MM.1S (cell line): ENCODE measurements at places on chromosomes 3 and 15.

DNA sequence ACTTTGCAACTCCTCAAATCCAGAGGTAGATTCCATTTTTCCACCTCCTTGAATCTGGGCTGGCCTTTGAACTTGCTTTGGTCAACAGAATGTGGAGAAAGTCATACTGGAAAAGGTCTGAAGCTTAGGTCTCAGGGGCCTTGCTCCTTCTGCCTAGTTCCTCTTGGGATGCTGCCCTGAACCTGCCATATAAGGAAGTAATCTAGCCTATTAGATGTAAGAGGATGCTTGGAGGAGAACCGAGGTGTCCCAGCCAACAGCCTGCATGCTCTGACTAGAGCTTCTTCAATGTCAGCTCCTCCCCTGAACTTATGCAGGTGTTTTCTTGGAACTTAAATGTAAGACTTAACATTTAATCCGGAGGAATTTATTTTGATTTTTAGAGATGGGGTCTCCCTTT is 2.0 kb upstream of the TMED3 start:
- H3K4me1 ChIP-seq: peaks cover 4% of the 10 kb centered on the region; the same call in 1 of the 2 replicates
- no peak overlapping the region for H3K27ac ChIP-seq
- no peak for DNase-seq
- H3K4me3 ChIP-seq: no peak overlapping the region

DNA sequence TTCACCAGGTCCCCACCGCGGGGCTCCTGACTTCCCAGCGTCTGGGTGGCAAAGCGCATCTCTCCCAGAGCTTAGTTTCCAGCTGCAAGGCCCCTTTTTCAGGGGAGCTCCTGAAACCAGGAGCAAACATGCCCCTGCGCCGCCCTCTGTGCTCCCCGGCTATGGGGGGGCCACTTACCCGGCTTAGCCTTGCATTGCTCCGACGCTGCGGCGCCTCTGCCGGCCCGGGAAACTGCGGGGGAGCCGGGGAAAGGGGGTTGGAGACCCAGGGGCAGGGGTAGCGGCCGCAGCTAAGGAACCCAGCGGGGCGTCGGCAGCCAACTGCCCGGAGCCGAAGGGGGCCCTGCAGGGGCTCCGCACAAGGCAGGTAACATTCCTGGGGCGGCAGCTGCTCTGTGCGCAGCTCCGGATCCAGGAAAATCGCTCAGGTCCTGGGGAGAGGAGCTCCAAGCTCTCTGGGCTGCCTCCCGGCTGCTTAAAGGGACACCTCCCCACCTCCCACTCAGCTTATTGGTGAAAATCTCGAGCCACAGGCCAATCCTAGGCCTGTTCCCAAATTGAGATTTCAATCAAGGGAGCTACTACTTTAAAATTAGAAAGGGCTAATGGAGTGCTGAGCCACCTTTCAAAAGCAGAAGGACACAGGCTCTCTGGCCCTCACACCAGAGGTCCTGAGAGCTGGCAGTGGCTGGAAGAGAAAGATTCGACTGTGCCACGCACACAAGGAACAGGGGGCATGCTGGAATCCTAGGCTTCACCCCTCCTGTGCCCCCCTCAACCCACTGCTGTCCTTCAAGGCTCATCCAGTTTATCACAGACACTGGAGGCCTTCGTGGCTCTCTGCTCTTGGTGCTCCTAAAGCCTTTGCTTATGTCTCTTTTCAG is 42.7 kb upstream of the PRICKLE2 start:
- no peaks in the 10 kb centered on the region for H3K4me1 ChIP-seq
- DNase-seq: no peak
- H3K27ac ChIP-seq: no peak overlapping the region
- H3K27me3 ChIP-seq: no peaks in the 10 kb centered on the region
- H3K4me3 ChIP-seq: no peak overlapping the region
- H3K36me3 ChIP-seq: no peaks in the 10 kb centered on the region

GRCh38 chr3:133119176-133119575 is 81.0 kb downstream of the TMEM108 start:
- no peak overlapping the region for H3K27ac ChIP-seq
- H3K27me3 ChIP-seq: no peaks in the 10 kb centered on the region
- no peak overlapping the region for H3K4me3 ChIP-seq

GRCh38 chr3:187995043-187995400 is 158.9 kb upstream of the LPP start:
- H3K36me3 ChIP-seq: no peaks in the 10 kb centered on the region
- no peaks in the 10 kb centered on the region for H3K4me1 ChIP-seq

- DNase-seq: no peak
- H3K27ac ChIP-seq: no peak overlapping the region
- no peaks in the 10 kb centered on the region for H3K36me3 ChIP-seq
- H3K4me1 ChIP-seq: 0 out of 2 replicates have a peak, but pooled peaks cover 7% of the 10 kb centered on the region
- no peaks in the 10 kb centered on the region for H3K27me3 ChIP-seq
Observed at GRCh38 chr3:160748231-160748630, 7.8 kb upstream of the PPM1L start.

- DNase-seq: no peak
- H3K4me1 ChIP-seq: peaks cover 17% of the 10 kb centered on the region
- H3K4me3 ChIP-seq: no peak overlapping the region
- H3K27me3 ChIP-seq: no peaks in the 10 kb centered on the region
- no peak overlapping the region for H3K27ac ChIP-seq
Observed at GRCh38 chr3:72254483-72254882, 469.5 kb upstream of the PROK2 start.

- H3K4me3 ChIP-seq: no peak overlapping the region
- no peak overlapping the region for H3K27ac ChIP-seq
- no peak for DNase-seq
- no peaks in the 10 kb centered on the region for H3K36me3 ChIP-seq
Observed at GRCh38 chr3:142863930-142864920, 24.7 kb downstream of the PCOLCE2 start.

DNA sequence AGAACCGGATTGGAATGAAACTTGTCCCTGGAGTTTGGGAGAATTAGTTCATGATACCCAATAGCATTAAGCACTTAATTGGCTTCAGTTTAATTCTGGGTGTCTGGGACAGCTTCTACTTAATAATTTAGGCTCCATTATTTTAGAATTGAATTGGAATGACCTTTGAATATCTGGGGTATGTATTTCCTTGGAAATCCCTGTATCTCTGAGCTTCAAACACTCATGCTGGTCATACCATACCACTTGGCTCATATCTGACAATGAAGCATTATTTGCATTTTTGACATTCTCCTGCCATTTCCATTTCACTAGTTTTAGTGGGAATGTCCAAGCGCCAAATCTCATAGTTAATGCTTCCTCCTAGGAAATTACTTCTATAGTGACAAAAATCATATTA is 393.1 kb downstream of the DIPK2A start:
- DNase-seq: no peak
- no peaks in the 10 kb centered on the region for H3K4me1 ChIP-seq
- no peak overlapping the region for H3K4me3 ChIP-seq
- no peaks in the 10 kb centered on the region for H3K27me3 ChIP-seq

- H3K4me3 ChIP-seq: no peak overlapping the region
- H3K4me1 ChIP-seq: no peaks in the 10 kb centered on the region
- no peaks in the 10 kb centered on the region for H3K36me3 ChIP-seq
- no peak overlapping the region for H3K27ac ChIP-seq
- DNase-seq: no peak
- no peaks in the 10 kb centered on the region for H3K27me3 ChIP-seq
Observed at GRCh38 chr3:79973917-79974595, 206.3 kb upstream of the ROBO1 start.

- H3K27me3 ChIP-seq: no peaks in the 10 kb centered on the region
- peak overlapping the region; percentile 33; the same call in 1 of the 2 replicates for H3K4me3 ChIP-seq
- H3K36me3 ChIP-seq: no peaks in the 10 kb centered on the region
- H3K4me1 ChIP-seq: peaks cover 8% of the 10 kb centered on the region
- peak overlapping the region; percentile 37; the same call in 1 of the 2 replicates for H3K27ac ChIP-seq
Observed at GRCh38 chr3:196186651-196187573, 24.3 kb downstream of the ZDHHC19 start.

DNA sequence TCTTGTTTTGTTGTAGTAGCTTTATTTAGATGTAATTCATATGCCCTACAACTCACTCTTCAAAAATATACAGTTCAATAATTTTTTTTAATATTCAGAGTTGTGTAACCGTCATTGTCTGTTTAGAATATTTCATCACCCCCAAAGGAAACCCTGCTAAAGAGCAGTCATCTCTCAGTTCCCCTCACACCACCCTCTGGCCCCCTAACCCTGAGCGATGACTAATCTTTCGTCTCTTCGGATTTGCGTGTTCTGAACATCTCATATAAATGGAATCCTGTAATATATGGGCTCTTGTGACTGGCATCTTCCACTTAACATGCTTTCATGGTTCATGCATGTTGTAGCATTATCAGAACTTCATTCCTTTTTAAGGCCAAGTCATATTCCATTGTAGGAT is 183.8 kb downstream of the ATG7 start:
- DNase-seq: no peak
- H3K4me3 ChIP-seq: no peak overlapping the region
- no peaks in the 10 kb centered on the region for H3K36me3 ChIP-seq
- H3K27ac ChIP-seq: no peak overlapping the region
- H3K4me1 ChIP-seq: no peaks in the 10 kb centered on the region
- no peaks in the 10 kb centered on the region for H3K27me3 ChIP-seq

DNA sequence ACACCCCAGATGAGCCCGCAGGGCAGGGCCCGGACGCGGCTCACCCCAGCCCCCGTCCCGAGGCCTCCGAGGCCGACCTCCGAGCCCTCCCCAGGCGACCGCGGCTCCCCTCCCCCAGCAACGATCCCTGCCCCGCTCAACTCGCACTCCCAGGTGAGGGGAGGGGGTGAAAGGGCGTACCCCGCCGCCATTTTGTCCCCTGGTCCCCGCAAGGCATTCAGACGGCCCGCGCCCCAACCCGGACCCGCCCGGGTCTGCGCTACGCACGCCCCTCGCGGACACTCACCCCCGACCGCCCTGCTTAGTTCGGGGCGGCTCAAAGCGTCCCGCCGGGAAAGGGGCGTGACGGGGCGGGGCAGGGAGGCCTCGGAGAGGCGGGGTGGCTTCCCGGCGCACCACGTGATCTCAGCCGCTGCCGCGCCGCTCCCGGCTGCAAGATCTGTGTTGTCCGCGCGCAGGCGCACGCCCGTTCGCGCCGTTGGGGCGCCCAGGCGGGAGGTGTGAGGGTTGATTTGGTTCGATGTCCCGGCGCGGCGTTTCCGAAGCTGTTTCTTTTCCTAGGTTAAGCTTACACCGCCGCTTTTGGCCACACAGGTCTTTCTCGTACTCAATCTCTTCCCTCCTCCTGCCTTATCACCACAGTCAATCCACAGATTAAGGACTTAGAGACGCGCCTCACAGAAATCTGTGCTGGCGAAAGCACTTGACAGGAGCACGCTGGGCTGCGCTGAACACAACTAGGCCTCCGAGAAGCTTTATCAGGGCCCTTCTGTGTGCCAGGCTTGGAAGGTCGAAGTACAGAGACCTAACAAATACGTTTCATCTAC is at the start of gene SCAPER:
Gene SCAPER, minus strand, starts transcription at position 328 of the 827 bp plus-strand sequence. CDS start 21,523 bp downstream, outside the sequence.
- H3K27me3 ChIP-seq: no peaks in the 10 kb centered on the region; the same call in 1 of the 2 replicates
- peaks cover 21% of the 10 kb centered on the region for H3K4me1 ChIP-seq
- no peaks in the 10 kb centered on the region for H3K36me3 ChIP-seq
- H3K4me3 ChIP-seq: peak within 1 kb of the TSS; percentile 96
- peak; percentile 96 for DNase-seq

GRCh38 chr15:92524874-92525565 is 130.6 kb downstream of the FAM174B start:
- DNase-seq: no peak
- H3K27me3 ChIP-seq: no peaks in the 10 kb centered on the region
- H3K4me1 ChIP-seq: no peaks in the 10 kb centered on the region
- H3K27ac ChIP-seq: no peak overlapping the region

DNA sequence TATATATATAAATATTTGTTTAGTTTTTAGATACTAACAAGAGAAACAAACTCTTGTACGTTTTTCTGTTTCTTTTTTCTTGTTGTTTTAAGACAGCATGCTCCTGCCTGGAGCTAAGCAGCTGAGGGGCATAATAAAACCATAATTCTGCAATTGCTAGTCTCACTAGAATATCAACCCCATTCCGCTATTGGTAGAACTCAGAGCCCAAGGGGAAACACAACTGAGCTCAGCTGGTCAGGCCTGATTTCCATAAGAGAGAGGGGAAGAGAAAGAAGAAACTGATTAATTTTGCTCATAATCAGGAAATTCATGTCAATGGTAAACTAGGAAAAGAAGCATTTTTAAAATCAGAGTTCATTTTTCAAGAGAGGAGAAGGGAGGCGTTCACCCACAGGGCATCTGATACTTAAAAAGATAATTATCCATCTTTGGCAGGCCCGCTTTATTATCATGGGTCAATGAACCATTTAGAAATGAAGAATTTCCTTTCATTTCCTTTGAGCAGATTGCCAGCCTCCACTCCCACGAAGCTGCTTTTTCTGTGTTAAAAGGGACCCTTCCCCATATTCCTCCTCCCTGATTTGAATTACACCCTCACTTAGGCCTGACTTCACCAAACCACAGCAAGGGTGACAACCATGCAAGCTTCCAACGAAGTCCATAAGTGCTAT is 965.3 kb upstream of the CFAP20DC start:
- H3K4me3 ChIP-seq: no peak overlapping the region
- peaks cover 17% of the 10 kb centered on the region for H3K4me1 ChIP-seq
- DNase-seq: no peak
- H3K36me3 ChIP-seq: no peaks in the 10 kb centered on the region

DNA sequence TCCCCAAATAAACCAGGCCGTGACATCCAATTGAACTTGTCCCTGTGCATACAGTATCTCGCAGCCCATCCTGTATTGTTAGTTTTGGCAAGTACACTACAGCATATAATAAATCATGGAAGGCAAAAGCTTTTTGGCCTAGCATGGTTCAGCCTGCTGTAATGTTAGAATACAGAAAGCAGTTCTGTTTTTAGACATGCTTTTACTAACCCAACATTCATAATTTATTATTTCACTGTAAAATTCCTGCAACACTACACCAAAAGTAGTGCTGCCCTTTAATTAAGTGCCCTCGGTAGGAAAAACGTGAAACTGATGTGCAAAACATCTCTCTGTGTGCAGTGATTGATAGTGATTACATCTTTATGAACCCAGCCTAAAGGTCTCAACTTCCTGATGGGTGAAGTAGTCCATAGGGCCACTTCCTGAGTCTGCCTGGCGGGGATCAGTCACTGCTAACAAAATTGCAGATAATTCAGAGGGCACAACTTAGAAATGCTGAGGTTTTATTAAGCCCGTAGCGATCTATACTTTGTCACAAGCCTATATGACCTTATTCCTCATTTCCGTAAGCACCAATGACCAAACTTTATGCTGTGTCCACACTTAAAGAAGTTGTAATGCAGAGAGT is 227.8 kb downstream of the CDIN1 start:
- no peaks in the 10 kb centered on the region for H3K27me3 ChIP-seq
- DNase-seq: no peak
- no peaks in the 10 kb centered on the region for H3K4me1 ChIP-seq
